ENCODE measurements at places on chromosomes 13 and 19. TPM values are rescaled to one million over a fixed set of nuclear protein-coding genes. Genes with fewer than 3 reads are reported as not detected.

The CYP2S1 gene
- not detected for total RNA-seq

The CDC42EP5 gene
- total RNA-seq = 9.5 TPM

The LENG9 gene
- 3.8 TPM for total RNA-seq

The IGFL3 gene
- total RNA-seq = not detected

The THSD8 gene
- total RNA-seq = not detected

The PNMA8A gene
- total RNA-seq = 74.8 TPM

The F2RL3 gene
- not detected for total RNA-seq

The CATSPERD gene
- total RNA-seq = not detected

The ZNF728 gene
- total RNA-seq = not detected

The PSPN gene
- total RNA-seq = 0.90 TPM

The PDX1 gene
- total RNA-seq = not detected

The C19orf44 gene
- 3.8 TPM for total RNA-seq

The ACTMAP gene
- 2.0 TPM for total RNA-seq

The OR7D2 gene
- total RNA-seq = 0.17 TPM

The PABPC3 gene
- not detected for total RNA-seq

The NAXD gene
- total RNA-seq = 25.9 TPM

The ZNF528 gene
- 14.7 TPM for total RNA-seq

All from LHCN-M2 (cell line).